ENCODE measurements at places on chromosomes 12 and 14.

DNA sequence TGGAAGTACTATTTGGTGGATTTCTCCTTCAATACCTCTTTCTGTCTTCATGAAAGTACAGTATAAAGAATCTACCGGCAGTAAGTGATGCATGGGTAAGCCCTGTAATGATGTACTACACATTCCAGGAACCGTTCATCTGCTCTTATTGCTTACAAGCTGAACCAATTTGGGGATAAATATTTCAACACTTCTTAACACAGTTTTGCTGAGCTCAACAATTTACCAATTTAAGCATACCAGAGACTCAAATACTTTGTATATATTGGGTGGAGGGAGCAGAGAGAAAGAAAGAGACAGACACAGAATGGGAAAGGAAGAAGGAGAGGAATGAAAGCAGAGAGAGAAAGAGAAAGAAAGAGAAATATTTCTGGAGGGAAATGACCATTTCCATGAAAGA lies 821.1 kb upstream of the FLRT2 start:
- DNase-seq: no peak

DNA sequence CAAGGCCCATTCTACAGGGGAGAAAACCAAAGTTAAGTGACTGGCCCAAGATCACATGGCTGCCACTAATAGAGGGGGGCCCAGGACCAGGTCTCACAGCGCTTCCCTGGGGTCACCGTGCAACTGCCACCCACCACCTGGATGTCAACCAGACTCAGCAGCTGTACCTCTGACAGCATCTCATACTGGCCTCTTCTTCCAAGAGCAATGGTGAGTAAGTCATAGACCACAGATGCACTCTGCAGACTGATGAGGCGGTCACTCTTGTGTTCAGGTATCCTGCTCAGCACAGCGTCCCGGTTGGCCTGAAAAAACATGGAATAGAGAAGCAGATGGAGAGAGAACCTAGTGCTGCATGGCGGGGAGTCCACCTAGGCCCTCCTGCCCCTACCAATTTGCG lies 139.9 kb downstream of the TTC7B start:
- DNase-seq: no peak

DNA sequence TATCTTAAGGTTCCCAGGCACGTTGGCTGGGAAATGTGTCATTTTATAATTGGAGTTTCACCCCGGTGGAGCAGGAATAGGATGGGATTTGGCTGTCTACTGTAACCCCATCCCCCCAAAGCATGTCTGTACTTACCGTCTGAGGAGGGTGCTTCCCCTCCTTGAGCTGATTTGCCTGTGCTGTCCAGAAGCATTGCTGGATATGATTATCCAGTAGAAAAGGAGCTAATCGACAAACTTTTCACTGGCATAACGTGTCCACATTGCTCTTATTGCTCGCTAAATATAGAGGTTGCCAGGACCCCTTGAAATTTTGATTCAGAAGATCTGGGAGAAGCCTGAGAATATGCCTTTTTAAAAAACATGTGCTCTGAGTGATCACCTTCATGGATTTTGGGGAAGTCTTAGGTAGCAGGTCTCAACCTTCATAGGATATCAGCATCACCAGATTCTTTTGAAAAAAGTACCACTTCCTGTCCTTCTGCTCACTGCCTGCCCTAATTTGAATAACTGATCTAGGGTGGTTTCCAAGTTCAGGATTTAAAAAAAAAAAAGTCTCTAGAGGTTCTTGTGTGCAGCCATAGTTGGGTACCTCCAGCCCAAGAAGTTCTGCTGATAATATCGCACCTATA lies 80.4 kb upstream of the KCNA1 start:
- DNase-seq: no peak

DNA sequence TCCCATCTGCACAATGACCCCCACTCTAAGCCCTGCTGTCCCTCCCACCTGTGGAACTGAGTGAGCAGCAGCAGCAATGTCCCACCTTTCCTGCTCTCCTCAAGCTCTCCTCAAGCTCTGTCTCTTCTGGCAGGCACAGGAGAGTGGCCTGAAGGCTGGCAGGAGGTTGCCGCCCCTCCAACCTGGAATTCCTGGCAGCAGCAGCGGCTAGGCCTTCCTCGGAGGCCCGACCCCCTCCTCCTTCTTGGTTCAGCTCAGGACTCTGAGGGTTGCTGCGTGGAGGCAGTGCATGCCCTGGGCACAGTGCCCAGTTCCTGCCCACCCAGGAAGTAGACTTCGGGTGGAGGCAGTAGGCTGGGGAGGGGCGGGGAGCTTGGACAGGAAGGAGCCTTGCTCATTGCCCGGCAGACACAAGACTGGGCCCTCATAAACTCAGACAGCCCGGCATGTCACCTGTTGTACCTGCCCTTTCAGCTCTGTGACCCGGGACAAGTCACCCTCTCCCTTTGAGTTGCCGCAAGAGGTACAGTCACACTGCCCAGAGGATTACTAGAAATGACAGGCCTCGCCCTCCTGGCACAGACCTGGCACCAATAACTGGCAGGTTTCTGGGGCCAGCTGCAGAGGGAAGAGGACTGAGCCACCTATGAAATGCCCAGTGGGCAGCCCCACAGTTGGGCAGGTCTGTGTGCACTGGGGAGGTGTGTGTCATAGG lies 2.1 kb upstream of the SERPINA1 start:
- DNase-seq: no peak

GRCh38 chr14:102666635-102667034 lies 74.2 kb downstream of the RCOR1 start:
- DNase-seq: no peak

- DNase-seq: no peak
Observed at GRCh38 chr14:48382961-48383360, 707.6 kb upstream of the MDGA2 start.

- no peak for DNase-seq
Observed at GRCh38 chr12:17134315-17134714, 528.4 kb upstream of the LMO3 start.

DNA sequence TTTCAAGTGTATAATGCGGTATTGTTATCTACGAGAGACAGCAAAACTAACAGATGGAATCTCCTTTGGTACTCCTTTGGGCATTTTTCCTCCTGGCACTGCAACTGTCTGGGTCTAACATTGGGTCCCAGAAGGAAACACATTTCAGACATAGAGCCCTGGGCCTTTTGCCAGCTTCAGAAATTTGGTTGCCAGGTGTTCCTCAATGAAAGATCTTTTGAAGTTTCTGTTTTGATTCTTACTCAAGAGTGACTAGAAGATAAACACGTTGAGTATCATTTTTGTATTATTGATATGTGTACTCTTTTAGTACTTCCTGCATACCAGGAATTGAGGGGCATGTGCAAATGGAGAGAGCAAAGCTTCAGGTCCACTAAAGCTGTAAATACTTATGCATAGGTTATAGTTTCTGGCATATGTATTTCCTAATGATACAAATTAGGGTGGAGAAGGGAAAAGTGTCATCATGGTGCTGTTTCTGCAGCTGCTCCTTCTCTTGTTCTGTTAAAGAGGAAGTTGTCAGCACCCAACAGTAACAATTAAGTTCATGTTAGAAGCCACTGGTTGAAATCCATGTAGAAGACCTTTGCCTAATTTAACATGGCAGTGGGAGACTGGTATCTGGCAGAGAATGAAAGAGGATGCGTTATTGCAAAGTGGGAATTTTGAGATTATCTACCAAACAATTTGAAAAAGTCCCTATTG lies 53.5 kb downstream of the SLC38A6 start:
- no peak for DNase-seq

DNA sequence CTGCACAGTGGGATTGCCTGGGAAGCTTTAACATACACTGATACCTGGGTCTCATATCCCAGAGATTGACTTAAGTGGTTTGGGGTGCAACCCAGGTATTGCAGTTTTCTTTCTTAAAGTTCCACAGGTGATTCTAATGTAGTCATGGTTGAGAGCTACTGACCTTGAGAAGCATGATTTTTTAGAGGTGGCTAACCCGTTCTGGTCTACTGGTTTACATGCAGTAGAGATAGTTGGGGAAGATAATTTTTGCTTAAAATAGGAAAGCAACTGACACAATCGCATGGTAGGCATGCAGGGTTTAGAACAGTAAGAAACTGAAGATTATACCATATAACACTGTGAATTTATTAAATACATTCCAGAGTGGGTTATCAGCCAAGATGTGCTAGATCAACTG lies 134.2 kb upstream of the DNM1L start:
- no peak for DNase-seq

- DNase-seq: no peak
Observed at GRCh38 chr14:100692859-100693558, 33.7 kb upstream of the DLK1 start.

- DNase-seq: no peak
Observed at GRCh38 chr14:53696217-53696965, 260.2 kb downstream of the BMP4 start.

GRCh38 chr14:69101331-69101826 lies 51.5 kb downstream of the DCAF5 start:
- no peak for DNase-seq

GRCh38 chr12:47383942-47384341 lies 304.2 kb upstream of the AMIGO2 start:
- no peak for DNase-seq

GRCh38 chr12:16417058-16417457 lies 69.6 kb downstream of the MGST1 start:
- no peak for DNase-seq

DNA sequence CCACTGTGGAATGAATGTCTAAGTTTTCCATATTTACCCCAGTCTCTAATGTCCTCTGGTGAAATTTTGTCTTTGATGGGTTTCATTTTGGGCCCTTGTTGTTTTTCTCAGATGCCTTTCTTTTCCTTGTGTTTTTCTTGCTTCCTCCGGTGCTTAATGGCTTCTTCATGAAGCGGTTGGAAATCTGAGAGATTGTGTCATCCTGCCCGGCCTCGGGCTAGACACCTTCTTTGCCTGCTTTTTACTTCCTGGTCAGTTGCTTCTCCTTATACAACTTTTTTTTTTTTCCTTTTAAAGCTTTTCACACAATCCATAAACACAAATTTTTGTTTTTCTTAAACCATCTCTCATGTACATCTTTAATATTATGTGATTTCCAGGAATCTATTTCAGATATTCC lies 7.1 kb downstream of the ETV6 start:
- no peak for DNase-seq

DNA sequence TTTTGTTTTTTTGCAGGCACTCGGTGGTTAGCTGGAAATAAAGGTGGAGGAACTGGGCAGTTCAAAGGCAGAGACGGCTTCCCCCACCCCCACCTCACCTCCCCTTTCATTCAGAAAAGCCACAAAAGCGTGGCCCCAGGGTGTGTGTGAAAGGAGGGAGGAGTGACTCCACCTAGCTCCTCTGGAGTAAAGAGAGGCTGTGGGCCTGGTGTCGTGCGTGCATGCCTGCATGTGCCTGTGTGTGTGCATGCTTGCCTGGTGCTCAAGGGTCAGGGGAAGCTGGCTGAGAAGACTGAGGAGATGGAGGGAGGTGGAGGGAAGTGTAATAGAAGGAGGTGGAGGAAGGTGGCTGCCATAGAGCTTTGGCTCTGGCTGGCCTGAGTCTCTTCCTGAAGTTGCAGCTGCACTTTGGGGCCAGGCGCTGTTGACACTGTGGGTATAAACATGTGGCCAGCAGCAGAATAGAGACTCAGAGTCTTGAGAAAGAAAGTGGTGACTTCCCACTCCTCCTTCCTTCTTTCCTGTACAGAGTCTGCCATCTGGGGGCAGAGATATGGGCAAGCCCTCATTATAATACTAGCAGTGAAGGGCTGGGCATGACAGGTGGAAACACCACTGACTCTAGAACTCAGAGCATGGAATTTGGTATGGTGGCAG lies 36.9 kb upstream of the SINHCAF start:
- DNase-seq: no peak

DNA sequence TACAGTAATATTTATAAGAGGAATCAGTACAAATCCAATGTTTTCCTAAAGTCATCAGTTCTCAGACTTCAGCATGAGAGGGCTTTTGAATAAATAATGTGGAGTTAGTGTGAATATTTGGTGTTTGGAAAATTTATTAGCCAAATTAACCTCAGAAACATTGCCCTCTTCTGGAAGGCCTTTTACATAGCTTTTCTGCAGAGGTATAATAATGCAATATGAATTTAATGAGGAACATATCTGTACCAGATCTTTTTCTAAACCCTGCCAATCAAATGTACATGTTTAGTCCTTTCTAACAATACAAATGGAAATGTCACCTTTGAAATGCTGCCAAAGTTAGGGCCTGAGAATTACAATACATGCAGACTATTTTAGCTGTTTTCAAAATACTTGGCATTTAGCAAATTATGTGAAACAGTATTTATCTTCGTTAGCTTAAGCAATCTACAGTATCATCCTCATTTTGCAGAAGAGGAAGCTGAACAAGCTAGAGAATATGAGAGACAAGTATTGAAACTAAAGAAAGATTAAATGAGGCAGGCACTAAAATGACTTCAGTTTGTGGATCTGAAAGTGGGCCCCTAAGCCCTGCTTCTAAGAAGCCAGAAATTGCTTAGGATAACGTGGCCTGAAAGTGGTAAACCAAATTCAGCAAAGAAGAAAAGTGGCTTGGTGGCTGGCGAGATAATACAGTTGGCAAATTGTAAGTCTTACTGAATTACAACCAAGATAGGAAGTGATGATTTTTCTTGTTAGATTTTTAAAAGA lies 60.4 kb upstream of the MANSC4 start:
- no peak for DNase-seq

DNA sequence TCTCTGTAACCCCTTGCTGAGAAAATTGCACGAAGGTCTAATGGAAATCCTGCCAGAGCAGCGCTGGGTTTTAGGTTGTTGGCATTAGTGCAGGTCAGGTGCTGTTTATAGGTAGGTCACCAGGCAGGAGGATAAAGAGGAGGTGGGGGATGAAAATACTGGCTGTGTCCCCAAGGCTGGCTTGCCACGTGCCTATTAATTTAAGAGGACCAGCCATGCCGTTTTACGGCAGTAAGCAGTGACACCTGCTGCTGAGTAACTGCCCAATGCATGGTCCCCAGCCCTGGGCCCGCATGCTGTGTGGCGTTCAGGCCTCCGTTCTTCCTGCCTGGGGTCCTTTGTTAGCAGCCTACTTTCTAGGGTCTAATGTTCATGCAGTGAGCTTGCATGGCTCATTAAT lies 67.2 kb downstream of the WDR20 start:
- DNase-seq: no peak

DNA sequence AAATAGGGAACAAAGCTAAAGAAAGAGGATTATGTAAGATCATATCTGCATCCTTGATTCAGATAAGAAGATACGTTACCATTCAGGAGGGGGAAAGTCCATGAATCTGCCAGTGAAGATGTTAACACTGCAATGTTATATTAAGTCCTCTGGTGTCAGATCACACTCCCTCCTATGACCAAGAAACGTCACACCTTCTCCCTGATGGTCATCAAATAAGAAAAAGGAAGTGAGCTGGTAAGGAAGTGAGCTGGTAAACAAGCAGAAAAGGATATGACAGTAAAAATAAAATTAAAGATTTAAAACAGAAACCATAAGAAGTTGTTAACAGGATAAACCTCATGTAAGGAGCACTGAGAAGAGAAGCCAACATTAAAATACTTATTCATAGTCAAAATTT lies 340.2 kb downstream of the SEC23A start:
- no peak for DNase-seq

DNA sequence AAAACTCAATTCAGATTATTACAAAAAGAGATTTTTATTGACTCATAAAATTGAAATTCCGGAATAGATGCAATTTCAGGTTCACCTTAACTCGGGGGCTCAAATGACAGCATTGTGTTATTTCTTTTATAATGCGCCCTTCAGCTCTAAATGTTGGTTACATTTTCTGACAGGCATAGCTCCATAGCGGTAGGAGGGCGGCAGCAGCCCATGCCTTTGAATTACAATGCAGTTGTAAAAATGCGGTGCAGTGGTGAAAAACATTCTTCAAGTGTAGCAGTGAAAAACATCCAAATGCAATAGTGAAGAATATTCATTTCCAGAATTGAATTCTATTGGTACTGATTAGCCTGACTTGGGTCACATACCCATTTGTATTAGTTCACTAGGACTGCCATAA lies 215.3 kb upstream of the PKP2 start:
- no peak for DNase-seq

All from activated CD8-positive, alpha-beta memory T cell treated with anti-CD3 and anti-CD28 coated beads for 1 hour (primary cell).